ENCODE measurements at places on chromosomes 5 and 9. TPM values are rescaled to one million over a fixed set of nuclear protein-coding genes. Genes with fewer than 3 reads are reported as not detected.

DNA sequence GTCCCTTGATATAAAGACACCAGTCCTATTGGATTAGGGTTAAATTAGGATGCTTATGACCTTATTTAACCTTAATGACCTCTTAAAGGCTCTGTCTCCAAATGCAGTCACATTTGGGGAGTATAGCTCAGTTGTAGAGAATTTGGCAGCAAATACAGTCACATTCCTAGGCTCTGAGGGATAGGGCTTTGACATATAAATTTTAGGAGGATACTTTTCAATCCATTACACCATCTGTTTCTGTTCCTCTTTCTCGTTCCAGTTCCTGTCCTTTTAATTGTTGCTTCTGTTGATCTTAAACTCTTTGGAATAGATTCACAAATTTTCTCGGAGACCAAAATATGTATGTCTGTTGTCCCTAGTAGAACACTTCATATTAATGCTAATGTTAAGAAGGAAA, 390.0 kb upstream of the PCSK5 start:
- DNase-seq, result no peak

- no peak for DNase-seq
Measured at GRCh38 chr9:8384091-8384490, 584.5 kb upstream of the DMAC1 start.

DNA sequence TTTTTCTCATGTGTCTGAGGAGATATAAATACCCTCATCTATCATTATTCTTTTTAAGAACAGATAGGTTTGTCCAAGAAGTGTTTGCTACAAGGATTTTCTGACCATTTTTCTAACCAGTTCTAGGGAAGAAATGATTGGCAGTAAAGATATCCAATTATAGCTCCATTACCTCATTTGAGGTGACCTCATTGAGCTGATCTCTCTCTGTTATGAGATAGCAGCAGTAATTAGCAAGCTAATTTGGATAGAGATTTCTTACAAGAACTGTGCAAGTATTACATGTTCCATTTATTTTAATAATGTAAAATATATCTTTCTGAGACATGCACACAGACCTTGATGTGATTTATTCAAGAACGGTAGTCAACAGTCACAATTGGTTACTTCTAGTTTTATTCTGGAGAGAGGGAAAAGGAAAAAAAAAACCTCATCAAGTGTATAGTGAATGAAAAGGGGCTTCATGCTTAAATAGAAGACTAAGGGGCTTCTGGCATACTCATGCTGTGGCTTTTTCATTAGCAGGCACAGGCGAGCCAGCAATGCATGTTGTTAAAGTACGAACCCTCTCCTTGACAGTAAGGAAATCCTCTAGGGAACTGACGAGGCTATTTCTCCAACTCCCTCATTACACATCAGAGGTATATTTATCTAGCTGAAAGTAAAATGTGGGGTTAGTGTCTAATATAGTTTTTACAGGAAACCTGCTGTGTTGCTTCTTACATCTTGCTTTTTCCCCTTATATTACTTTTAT, 127.3 kb downstream of the NUDT12 start:
- no peak for DNase-seq

DNA sequence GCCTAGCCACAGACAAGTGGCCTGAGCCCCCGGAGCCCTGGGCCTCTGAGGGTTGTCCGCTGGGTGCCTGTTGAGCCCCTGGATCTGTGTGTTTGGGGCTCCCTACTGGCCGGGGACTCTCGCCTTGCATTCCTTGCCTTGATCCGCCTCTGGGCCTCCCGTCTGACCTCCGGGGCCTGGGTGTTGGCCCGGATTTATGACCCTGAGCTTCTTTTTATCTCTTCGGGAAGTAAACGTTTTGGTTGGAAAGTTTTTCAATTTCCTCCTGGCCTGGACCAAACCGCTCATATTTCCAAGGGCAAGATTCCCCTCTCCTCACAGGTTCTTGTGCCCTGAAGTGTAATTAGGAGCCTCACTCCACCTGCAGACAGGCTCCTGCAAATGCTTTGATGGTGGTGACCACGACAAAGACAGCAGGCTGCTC, 69.3 kb upstream of the EGFLAM start:
- no peak for DNase-seq

- no peak for DNase-seq
Measured at GRCh38 chr9:79292731-79293280, 279.0 kb upstream of the TLE4 start.

- DNase-seq, result no peak
Measured at GRCh38 chr5:69075522-69076179, 18.2 kb upstream of the SLC30A5 start.

DNA sequence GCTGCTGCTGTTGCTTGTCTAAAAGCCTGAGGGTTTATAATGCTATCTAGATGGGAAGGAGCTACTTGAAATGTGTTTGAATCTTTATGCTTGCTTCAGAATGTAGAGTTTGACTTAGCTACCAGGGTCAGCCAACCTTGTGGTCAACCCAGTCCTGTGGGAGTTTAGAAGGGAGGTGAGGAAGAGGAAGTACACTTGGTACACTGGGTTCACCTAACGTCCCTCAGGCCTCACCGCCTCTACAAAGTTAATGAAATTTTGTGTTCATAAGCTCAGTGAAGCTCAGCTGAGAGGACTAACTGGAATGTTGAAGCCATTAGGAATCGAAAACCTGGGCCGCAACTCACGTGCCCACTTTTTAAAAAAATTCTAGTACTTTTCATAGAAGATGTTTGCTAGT, 10.7 kb downstream of the IQGAP2 start:
- DNase-seq, result no peak

DNA sequence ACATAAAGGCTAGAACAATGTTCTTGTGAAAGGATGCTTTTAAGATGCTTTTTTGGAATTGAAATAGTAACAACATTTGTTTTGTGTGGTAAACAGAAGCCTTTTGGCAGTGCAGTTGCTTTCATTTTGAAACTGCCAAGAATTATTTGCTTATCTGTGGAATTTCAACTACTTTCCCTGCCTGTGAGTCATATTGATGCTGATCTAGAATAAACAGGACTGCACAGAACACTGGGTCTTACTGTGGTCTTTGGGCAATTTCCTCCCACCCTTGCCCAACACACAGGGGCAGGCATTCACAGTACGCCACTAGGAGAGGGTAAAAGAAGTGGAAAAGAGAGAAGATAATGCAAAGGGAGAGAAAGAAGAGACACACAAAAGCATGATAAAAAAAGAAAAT, 483.7 kb downstream of the ELAVL2 start:
- no peak for DNase-seq

GRCh38 chr9:18857334-18857733, 175.7 kb downstream of the SAXO1 start:
- no peak for DNase-seq

OR5C1 gene
- not detected for total RNA-seq

SLC6A3 gene
- total RNA-seq, result not detected

TRPM3 gene
- not detected for total RNA-seq
